ENCODE measurements at places on chromosomes 3 and 15. TPM values are rescaled to one million over a fixed set of nuclear protein-coding genes. Genes with fewer than 3 reads are reported as not detected.

The DAZL gene
- total RNA-seq: not detected

GRCh38 chr15:73397461-73397860, 28.7 kb upstream of the HCN4 start:
- no peaks in the 10 kb centered on the region for H3K4me1 ChIP-seq
- no peak overlapping the region for H3K4me3 ChIP-seq
- H3K27ac ChIP-seq: no peak overlapping the region

- H3K4me1 ChIP-seq: peaks cover 86% of the 10 kb centered on the region
- H3K27ac ChIP-seq: peak overlapping the region; percentile 90
- DNase-seq: no peak
Observed at GRCh38 chr15:38539008-38539343, 25.6 kb downstream of the RASGRP1 start.

DNA sequence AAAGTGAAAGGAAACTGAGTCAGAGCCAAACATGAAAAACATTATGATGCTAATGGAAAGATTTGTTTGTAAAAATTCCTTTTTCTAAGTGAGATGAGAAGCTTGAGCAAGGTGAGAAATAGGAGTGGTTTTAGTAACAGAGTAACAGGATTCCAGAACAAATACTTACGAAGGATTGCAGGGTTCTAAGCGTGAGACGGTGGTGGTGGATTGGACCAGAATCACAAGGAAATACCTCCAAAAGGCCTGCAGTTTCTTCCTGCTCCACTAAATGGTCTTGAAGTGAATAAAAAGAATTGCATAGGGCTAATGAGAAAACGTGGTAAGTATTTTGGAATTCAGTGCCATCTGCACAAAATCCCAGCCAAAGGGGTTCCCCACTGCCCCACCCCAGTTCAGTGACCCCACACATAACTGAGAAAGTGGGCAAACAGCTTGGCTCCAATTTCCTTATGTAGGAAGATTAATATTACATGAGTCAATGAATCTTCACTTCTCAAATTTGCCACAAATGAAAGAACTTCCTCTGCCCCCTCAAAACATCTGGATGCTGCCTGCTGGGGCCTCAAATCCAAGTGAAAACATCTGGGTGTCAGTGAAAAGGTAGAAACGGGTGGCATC, 283.8 kb upstream of the NR2F2 start:
- no peak for DNase-seq
- no peak overlapping the region for H3K4me3 ChIP-seq
- peaks cover 33% of the 10 kb centered on the region for H3K27me3 ChIP-seq

- H3K4me3 ChIP-seq: no peak overlapping the region
- no peaks in the 10 kb centered on the region for H3K27me3 ChIP-seq
- H3K27ac ChIP-seq: no peak overlapping the region
- H3K36me3 ChIP-seq: no peaks in the 10 kb centered on the region
Observed at GRCh38 chr3:54433846-54434245, 311.5 kb downstream of the CACNA2D3 start.

GRCh38 chr3:149330609-149331331, 2.7 kb downstream of the TM4SF18 start:
- peaks cover 25% of the 10 kb centered on the region for H3K27me3 ChIP-seq
- DNase-seq: no peak
- no peak overlapping the region for H3K27ac ChIP-seq

DNA sequence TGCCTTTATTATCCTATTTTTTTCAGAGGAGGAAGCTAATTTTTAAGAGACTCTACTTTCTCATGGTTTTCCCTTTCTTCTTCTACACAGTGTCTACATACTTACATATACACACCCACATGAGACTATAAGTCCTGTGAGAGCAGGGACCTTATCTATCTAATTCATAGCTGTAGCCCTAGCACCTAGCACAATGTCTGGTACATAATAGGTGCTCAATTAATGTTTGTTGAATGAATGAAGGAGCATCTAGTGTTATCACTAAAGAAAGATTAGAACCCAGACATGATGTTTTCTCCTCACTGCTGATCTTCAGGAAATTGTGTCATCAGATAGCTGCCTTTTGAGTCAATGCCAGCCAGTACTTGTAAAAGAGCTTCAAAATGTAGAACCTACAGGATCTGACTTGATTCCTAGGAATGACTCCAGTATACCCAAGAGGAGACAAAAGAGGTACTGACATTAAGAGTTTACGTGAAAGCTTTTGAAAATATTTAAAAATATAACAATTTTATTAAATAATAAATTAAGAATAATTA, 2.5 kb downstream of the SCG5 start:
- peaks cover 51% of the 10 kb centered on the region for H3K36me3 ChIP-seq
- no peak overlapping the region for H3K4me3 ChIP-seq
- no peaks in the 10 kb centered on the region for H3K27me3 ChIP-seq
- H3K4me1 ChIP-seq: peaks cover 5% of the 10 kb centered on the region

DNA sequence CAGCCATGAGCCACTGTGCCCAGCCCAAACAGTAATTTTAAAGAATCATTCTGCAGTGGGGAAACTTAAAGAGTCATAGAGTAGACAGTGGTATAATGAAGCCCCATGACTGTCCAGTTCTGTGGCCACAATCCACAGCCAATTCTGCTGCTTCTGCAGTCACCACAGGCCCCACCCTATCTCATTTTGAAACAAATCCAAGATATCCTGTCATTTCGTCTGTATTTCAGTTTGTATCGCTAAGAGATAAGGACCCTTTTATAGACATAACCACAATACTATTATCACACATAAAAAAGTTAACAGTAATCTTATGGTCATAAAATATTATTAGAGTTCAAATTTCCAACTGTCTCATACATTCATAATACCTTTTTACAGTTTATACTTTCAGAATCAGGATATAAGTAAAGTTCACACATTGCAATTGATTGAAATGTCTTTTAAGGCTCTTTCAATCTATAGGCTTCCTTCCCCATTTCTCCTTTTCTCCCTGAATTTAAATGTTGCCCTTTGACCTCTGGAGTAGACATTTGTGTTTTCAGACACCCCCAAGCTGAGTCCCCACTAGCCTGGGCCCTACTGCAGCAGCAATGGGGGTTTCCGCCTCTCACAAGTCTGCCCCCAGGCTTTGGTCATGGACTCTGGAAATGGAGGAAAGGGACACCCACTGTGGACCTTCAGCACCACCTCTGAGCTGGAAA, 4.2 kb upstream of the NUP210 start:
- peaks cover 1% of the 10 kb centered on the region for H3K36me3 ChIP-seq
- no peaks in the 10 kb centered on the region for H3K27me3 ChIP-seq
- H3K27ac ChIP-seq: no peak overlapping the region
- no peak overlapping the region for H3K4me3 ChIP-seq
- peaks cover 47% of the 10 kb centered on the region for H3K4me1 ChIP-seq
